RCC 7860 (cell line): ENCODE measurements at places on chromosomes 1 and 21.

- DNase-seq = no peak
Observed at GRCh38 chr1:192658255-192658654, 22.3 kb downstream of the RGS13 start.

DNA sequence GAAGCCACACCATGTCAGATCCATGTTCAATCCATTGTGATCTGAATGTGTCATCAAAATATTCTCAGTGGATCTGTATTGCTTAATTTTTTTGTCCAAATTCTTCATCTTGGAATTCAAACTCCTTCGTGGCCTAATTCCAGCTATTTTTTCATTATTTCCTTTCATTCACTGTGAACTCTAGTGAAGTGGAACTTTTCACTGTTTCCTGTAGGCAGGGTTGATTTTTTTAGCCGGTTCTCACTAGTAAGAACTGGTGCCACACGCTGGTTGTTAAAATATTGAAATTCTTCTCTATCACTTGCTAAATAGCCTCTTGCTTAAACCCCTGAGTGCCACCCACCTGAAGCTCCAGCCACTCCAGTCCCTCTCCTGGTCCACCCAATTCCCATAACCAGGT is 7.6 kb upstream of the S100A11 start:
- no peak for DNase-seq

DNA sequence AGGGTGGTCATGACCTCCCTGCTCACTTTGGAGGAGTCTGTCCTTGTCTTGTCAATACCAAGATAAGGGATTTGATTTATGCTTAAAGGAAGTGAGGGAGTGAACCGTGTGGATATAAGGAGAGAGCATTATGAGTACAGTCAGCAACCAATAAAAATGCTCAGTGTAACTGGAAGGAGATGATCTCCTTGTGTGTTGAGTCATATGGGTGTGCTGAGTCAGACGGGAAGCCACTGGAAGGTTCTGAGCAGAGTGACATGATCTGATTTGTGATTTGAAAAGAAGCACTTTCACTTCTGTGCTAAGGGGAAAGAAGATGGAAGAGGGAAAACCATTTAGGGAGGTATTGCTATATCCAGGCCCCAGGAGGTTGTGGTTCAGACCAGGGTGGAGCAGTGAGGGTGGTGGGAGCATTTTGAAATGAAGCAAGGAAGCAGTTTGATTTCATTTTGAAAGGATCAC is 2.5 kb upstream of the BCL10 start:
- peak; percentile 99 for DNase-seq

- DNase-seq = no peak
Observed at GRCh38 chr1:116439701-116440100, 66.7 kb downstream of the ATP1A1 start.

GRCh38 chr1:224456637-224456953 is 22.0 kb upstream of the WDR26 start:
- no peak for DNase-seq

DNA sequence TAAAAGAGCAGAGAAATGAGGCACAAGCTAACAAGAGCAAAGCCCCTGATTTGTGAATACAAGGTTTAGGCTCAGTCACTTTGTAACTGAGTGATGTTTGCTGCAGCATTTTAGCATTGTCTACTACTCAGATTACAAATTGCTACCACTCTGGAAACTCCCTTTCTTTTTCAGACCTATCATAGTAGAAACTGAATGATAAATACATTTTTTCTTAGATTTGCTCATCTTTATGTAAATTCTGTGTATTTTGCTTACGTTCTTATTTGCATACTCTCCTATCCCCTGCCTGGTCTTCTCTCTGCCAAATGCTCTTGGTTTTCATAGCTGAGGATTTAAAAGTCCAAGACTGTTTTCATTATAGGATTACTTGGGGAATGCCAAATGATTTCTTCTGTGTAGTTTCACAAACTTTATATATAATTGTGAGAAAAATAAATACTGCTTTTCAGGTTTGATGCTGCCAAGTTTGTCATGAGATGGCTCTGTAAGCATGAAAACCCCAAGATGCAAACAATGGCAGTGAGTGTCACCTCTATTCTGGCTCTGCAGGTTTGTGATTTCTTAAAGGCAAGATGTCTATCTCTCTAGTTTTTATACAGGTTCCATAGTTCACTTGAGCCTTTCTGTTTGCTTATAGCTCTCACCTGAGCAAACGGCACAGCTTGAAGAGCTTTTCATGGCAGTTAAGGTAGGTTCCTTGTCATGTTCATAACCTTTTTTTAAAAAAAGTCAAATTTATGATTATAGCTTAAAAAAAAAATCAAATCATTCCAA is 24.7 kb downstream of the ZYG11A start:
- DNase-seq = no peak
